LNCaP clone FGC (cell line): ENCODE measurements at places on chromosomes 12 and 14.
A peak's percentile ranks its signal among the peaks of the same experiment; 100 is the strongest.

DNA sequence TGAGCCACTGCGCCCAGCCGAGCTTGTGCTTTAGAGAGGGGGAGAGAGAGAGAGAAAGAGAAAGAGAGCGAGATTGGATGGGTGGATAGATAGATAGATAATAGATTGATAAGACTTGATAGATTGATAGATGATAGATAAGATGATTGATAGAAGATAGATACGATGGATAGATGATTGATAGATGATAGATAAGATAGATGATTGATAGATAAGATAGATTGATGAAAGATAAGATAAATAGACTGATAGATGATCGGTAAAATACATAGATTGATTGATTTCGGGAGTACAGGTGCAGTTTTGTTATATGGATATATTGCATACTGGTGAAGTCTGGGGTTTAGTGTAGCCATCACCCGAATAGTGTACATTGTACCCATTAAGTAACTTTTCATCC, 65.9 kb downstream of the SPRING1 start:
- no peak for DNase-seq

- DNase-seq, result no peak
These were observed 31.0 kb upstream of the LGALS3 start for GRCh38 chr14:55097881-55098560.

DNA sequence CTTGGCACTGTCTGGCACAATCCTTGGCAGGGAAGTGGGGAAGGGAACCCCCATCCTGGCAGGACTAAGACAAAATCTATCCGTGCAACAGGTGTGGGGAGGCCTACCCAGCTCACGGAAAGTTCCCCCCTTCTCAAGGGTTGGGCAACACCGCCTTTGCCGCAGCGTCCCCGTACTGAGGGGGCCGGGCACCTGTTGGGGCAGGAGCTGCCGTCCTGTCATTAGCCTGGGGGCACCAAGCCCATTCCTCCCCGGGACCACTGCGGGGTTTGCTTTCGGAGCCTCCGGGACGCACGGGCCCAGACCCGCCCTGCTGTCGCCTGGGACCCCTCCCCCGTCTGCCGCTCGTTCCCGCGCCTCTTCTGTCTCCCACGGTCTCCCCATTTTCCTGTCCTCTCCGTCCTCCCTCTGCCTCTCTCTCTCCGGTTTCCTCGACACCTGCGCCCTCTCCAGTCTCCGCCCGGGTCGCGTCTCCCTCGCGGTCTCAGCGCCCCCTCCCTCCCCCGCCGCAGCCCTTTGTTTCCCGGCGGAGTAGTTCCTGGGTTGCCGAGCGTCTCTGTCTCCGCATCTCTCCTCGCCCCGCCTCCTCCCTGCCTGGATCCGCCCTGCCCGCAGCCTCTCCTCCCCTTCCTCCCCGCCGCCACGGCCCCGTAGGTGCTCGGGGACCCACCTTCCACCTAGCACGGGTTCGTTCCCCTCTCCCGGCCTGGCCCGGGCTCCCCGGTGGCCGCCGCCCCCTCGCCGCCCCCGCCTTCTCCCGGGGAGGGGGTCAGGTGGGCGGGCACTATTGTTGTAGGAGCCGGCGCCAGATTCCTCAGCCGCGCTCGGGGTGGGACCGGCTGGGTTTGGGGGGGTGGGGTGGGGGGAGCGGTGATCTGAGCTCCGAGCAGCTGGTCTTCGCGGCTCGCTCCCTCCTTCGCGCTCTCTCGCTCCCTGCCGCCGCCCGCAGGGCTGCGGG, at the start of gene CACNB3:
Gene CACNB3 (plus strand): TSS at position 624 of the 958 bp plus-strand sequence. CDS start 434 bp downstream, outside the sequence.
- DNase-seq, result no peak

DNA sequence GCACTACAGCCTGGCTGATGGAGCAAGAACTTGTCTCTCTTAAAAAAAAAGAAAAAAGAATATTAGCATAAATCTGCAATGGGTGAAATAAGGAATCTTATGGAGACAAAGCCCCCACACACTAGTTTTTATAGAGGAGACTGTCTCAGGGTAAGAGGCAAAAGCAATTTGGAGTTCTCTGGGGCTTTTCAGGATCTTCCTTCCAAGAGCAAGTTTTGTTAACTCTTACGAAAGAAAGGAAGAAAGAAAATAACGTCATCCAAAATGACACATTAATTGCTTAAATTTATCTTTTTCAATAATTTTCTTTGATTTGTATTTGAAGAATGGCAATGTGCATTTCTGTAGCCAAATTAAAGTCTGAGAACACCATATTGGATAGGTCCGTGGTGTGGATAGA, 3.8 kb downstream of the PDE6H start:
- DNase-seq, result no peak

DNA sequence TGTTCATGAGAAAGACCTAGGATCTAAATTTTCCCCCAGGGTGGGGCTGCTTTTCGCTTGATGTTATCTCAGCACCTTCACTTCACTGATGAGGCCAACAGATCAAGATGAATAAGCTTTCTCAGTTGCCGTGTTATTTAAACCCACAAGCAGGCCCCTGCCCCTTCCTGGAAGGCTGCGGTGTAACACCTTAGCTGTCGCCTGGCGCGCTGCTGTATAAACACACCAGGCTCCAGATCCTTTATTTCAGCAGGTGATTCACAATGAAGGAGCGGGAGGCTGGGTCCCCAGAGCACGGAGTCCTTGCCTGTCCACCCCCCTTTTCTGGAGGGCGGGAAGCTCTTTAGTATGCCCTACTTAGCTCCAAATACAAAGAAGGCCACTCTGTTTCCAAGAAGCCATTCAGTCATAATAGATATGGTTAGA, 515.4 kb downstream of the FUT8 start:
- no peak for DNase-seq

- peak; percentile 43 for DNase-seq
These were observed 10.0 kb upstream of the CLEC7A start for GRCh38 chr12:10140001-10140400.

DNA sequence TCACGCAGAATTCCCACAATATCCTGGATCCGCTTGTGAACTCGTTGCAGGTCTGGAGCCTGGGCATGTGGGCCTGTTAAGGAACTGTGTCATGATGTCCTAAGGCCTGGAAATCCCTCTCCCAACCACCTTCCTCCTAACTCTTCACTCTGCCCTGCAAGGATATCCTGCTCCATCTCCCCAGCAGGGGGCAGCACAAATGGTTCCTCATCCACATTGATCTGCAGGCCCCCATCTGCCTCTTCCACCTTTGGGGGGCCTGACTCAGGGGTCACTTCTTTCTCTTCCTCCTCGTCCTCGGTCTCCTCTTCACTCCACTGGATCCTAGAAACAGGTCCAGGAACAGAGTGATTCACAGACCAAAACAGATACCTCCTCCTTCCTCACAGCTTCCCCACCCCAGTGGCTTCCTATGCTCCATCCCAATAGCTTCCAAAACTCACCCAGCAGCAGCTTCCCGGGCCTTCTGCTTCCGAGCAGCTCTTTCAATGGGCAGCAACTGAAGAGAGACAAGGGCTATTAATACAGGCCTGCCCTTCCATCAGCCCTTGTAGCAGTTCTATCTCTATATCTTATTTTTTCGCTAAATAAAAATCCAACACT, 4.5 kb downstream of the NOP2 start:
- no peak for DNase-seq

- no peak for DNase-seq
These were observed 125.7 kb downstream of the TSPAN9 start for GRCh38 chr12:3202734-3203446.

GRCh38 chr14:74618078-74618952, 6.3 kb upstream of the LTBP2 start:
- peak; percentile 52 for DNase-seq

- no peak for DNase-seq
These were observed 73.3 kb downstream of the FBXW8 start for GRCh38 chr12:116984098-116984497.

DNA sequence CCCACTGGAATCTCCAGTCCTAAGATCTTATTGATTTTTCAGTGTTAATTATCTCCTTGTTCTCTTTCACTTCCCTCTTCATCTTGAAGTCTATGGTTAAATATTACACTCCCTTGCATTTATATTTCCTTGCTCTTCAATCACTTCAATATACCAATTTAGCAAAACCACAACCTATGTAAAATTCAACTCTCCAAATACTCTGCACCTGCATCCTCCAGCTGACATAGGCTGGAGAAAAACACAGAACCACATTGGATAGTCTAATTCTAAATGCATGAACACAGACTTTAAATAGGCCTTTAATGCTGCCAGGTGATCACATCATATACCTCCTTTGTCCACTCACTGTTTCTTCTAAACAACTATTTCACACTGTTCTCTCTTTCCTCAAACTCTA, 253.8 kb upstream of the GARIN6 start:
- DNase-seq, result no peak

- no peak for DNase-seq
These were observed 37.3 kb downstream of the AKAP6 start for GRCh38 chr14:32366256-32366879.

GRCh38 chr12:58528271-58528670, 392.0 kb downstream of the LRIG3 start:
- no peak for DNase-seq
